NCI-H1694 treated with DMSO at 0.1 percent for 48 hours (cell line): ENCODE measurements at places on chromosomes 11 and 22.

GRCh38 chr22:46815559-46815895 is 53.1 kb downstream of the TBC1D22A start:
- no peak for DNase-seq

- DNase-seq = no peak
Observed at GRCh38 chr22:38835888-38836301, 7.9 kb downstream of the NPTXR start.

DNA sequence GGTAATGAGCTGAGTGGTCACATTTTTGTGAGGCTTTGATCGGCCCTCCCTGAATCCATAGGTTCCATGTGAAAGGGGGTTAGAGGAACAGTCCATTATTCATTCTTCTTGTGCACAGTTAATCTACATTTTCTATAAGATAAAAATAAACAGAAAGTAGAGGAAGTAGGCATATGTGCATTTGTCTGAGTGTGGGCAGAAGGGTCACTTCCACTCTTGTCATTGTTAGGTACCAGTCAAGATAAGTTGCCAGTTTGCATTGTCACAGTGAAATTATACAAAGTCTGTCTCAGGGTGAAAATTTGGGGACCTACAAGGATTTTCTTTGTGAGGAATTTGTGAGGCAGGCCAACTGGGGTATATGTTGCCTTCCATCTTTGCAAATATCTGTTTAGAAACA is 4.6 kb upstream of the APOL4 start:
- DNase-seq = no peak

DNA sequence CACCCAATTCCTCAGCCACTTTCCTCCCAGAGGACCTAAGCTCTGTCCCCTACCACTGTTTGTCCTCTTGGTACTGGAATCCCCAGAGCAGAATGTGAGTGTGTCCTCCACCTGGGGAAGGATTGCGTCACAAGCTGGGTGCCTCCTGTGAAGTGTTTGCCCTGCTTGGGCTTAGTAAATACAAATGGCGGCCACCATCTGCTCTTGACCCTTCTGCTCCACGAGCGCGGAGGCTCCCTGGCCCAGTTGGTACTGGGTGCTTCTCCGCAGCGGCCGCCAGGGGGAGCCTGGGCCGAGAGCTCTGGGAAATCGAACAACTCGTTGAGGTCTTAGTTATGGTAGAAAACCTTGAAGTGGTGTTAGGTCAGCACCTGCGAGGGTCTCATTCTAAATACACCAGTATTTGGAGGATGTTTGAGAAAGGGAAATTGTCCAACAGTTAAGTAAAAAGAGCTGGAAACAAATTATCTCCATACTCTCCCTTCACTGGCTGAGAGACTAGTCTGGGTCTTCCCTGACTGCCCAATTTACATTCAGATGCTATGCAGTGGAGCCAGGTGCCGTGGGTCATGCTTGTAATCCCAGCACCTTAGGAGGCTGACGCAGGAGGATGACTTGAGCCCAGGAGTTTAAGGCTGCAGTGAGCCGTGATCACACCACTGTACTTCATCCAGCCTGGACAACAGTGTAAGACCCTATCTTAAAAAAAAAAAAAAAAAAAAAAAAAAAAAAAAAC is 74.6 kb upstream of the TEAD1 start:
- no peak for DNase-seq

- DNase-seq = no peak
Observed at GRCh38 chr11:65423516-65424204, 1.1 kb downstream of the NEAT1 start.

GRCh38 chr11:110380836-110381622 is 48.7 kb upstream of the FDX1 start:
- DNase-seq = no peak

- no peak for DNase-seq
Observed at GRCh38 chr11:121038648-121039409, 14.9 kb downstream of the TBCEL start.
